ENCODE measurements at places on chromosomes 1 and 21. TPM values are rescaled to one million over a fixed set of nuclear protein-coding genes. Genes with fewer than 3 reads are reported as not detected.

DNA sequence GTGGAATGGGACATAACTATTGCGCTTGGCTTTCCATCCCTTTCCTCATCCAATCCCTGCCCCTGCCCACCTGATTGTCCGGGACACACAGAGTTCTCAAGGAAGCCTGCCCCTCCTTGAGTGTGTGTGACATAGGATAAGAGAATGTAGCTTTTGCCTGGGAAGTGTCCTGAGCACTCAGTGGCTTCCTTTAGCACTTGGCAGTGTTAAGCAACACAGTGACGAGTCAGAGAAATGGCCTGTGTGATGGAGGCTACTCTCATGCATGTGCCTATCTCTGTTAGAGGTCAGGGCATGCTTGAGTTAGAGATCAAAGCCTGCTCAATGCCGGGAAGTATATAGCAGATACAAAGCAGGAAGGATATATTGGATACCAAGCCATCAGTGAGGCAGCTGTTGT, 289.5 kb downstream of the SIPA1L2 start:
- DNase-seq = no peak

GRCh38 chr1:151846686-151847237, 6.8 kb downstream of the THEM5 start:
- no peak for DNase-seq

DNA sequence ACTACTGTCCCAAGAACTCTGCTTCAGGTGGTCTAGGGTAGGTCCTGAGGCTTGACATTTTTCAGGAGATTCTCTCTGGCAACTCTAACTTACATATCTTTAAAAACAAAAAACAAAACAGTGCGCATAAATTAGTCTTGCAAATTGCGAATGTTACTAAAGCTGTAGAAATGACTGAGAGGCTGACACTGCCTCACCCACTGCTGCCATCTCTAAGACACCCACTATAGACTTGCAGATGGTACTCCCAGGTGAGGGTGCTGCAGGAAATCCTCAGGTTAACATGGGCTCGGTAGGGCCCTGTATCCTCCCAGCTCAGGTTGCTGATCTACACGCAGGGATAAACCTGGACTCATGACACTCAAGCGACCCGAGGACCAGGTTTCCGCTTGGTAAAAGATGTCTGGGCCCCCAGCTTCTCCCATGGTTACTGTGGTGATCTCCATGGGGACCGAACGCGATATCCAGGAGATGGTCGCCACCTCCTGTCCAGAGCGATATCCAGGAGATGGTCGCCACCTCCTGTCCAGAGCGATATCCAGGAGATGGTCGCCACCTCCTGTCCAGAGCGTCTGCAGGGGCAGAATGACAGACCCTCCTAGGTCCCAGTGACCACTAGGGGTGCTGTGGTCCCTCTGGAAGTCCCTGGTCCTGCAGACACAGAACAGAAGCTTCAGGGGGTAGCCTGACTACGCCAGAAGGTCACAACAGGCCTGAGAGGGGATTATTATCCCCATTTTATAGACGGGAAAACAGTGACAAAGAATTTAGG, 16.2 kb upstream of the LY9 start:
- no peak for DNase-seq

DNA sequence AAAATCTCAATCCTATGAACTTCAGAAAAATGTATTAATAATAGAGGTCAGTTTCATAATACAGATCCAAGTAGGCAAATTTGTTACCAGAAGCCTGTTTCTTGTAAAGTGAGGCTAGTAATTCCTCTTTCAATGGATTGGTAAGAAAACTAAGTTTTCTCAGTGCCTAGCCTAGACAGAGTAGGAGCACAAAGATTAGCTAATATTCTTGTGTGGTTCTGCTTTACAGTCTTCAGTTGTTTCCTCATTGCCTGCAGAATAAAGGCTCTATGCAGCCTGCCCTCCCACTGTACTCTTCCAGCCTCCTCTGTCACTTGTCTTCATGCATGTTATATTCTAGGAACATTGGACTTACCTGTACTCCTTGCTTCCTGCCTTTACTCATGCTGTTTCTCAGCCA, 2.4 kb upstream of the PPP1R15B start:
- DNase-seq = no peak

The TRAF3IP3 gene
- total RNA-seq = 1.1 TPM

The NKAIN1 gene
- 9.4 TPM for total RNA-seq

The ANXA9 gene
- total RNA-seq = 1.2 TPM

All from mesothelial cell of epicardium (in vitro differentiated cells).